ENCODE measurements at places on chromosomes 16 and 17.

- no peak overlapping the region for H3K4me3 ChIP-seq
- no peaks in the 10 kb centered on the region for H3K36me3 ChIP-seq
- no peak overlapping the region for H3K27ac ChIP-seq
- peaks cover 1% of the 10 kb centered on the region for H3K4me1 ChIP-seq
These were observed 108.9 kb upstream of the CIBAR2 start for GRCh38 chr16:85220964-85221731.

DNA sequence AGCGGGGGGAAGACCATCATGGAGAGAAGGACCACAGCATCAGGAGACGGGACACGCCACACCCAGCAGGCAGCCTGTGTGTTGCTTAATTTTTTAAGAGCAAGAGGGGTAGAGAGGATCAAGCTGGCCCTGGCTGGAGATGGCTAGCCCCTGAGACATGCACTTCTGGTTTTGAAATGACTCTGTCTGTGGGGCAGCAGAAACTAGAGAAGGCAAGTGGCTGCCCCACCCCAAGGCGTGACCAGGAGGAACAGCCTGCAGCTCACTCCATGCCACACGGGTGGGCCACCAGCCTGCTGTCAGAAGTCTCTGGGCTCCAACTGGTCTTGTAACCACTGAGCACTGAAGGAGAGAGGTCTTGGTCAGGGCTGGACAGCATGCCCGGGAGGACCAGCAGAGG is 75.5 kb downstream of the SOCS1 start:
- no peak for DNase-seq
- H3K27me3 ChIP-seq = no peaks in the 10 kb centered on the region
- H3K27ac ChIP-seq = peak overlapping the region; percentile 87
- H3K4me3 ChIP-seq = peak overlapping the region; percentile 29
- H3K36me3 ChIP-seq = peaks cover 31% of the 10 kb centered on the region

- peak overlapping the region; percentile 54 for H3K27ac ChIP-seq
- peaks cover 33% of the 10 kb centered on the region for H3K4me1 ChIP-seq
- DNase-seq = peak; percentile 40
These were observed 2.2 kb downstream of the SDK2 start for GRCh38 chr17:73641826-73642600.

- no peak overlapping the region for H3K4me3 ChIP-seq
- H3K27ac ChIP-seq = no peak overlapping the region
- DNase-seq = no peak
- H3K4me1 ChIP-seq = peaks cover 4% of the 10 kb centered on the region
These were observed 37.0 kb downstream of the STXBP4 start for GRCh38 chr17:55005520-55005919.

DNA sequence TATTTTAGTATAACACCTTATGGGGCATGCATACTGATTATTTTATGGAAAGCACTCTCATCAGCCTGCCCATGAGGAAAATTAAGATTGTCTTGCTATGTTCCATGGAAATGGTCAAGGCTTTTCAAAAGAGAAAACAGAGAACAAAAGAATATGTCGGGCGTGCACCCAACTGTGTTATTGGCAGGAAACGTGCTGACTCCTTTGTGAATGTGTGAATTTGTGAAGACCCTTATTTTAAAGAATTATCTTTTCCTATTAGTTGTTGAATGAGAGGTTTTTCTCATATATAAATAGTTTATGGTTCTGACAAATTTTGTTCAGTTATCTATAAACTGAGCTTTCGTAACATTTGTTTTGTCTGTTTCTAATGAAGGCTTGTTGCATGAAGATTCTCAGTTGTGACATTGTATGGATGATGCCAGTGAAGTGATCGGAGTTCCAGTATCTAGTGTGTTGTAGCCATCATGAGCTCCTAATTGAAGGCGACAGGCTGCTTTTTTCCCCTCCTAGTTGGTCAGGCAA is 180.0 kb downstream of the BCAS3 start:
- H3K36me3 ChIP-seq = no peaks in the 10 kb centered on the region
- no peaks in the 10 kb centered on the region for H3K27me3 ChIP-seq
- H3K4me1 ChIP-seq = no peaks in the 10 kb centered on the region
- no peak for DNase-seq

Data from activated naive CD8-positive, alpha-beta T cell treated with anti-CD3 and anti-CD28 coated beads, Interleukin-2, amount 10 ng/mL, durations not matched to agents 7 days and 5 days (primary cell).